Sigmoid colon (tissue), 7 donors: ENCODE measurements at places on chromosomes 2 and 18. TPM values are rescaled to one million over a fixed set of nuclear protein-coding genes. Genes with fewer than 3 reads are reported as not detected.
A peak's percentile ranks its signal among the peaks of the same experiment; 100 is the strongest.

EPC2 gene
- 31.4 TPM for total RNA-seq

GRCh38 chr2:159736048-159736447, 23.7 kb downstream of the MARCHF7 start:
- no peak for DNase-seq

GRCh38 chr2:401019-401679, 113.3 kb upstream of the ALKAL2 start:
- no peak for DNase-seq

- DNase-seq: no peak
Measured at GRCh38 chr18:49052891-49053644, 102.3 kb upstream of the SMAD7 start.

- no peak for DNase-seq
Measured at GRCh38 chr2:177272765-177273164, 8.2 kb upstream of the NFE2L2 start.

- DNase-seq: no peak
Measured at GRCh38 chr2:218238887-218239286, 21.9 kb downstream of the ARPC2 start.

DNA sequence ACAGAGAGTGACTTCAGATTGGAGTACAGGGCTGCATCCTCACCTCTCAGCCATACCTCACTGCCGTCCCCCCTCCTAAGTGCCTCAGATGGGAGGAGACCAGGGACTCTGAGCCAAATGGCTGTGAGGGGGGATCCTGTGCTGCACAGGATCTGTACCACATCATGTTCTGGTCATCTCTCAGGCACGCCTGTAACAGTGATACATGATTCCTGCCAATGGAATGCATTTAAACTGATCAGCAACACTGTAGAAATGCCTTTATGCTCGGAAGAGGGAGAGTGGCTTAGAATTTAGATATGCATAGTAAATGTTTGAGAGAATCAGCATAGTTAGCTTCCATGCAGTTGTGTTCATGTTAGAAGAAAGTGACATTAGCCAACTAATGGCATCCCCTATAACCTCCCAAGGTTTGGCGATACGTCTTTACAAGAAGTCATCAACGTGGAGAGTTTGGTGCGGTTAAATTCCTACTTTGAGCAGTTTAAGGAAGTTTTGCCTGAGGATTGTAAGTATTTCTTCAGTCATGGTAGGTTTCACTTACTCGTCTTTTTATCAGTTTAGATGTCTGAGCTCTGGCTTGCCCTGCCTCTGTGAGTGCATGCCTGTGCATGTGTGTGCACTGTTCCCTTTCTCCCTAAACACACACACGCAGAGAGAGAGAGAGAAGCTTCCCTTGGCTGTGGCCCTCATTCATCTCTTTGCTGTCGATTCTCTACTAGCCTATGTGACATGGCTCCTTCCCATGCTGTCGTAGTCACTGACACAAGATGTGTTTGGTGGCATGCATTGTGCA, 40.0 kb downstream of the COA5 start:
- DNase-seq: peak; percentile 29
